ENCODE measurements at places on chromosomes 7 and 10.

GRCh38 chr7:44077061-44077460 lies 5.3 kb downstream of the POLM start:
- no peak for DNase-seq

- DNase-seq: no peak
Observed at GRCh38 chr7:125316466-125316865, 386.8 kb upstream of the POT1 start.

DNA sequence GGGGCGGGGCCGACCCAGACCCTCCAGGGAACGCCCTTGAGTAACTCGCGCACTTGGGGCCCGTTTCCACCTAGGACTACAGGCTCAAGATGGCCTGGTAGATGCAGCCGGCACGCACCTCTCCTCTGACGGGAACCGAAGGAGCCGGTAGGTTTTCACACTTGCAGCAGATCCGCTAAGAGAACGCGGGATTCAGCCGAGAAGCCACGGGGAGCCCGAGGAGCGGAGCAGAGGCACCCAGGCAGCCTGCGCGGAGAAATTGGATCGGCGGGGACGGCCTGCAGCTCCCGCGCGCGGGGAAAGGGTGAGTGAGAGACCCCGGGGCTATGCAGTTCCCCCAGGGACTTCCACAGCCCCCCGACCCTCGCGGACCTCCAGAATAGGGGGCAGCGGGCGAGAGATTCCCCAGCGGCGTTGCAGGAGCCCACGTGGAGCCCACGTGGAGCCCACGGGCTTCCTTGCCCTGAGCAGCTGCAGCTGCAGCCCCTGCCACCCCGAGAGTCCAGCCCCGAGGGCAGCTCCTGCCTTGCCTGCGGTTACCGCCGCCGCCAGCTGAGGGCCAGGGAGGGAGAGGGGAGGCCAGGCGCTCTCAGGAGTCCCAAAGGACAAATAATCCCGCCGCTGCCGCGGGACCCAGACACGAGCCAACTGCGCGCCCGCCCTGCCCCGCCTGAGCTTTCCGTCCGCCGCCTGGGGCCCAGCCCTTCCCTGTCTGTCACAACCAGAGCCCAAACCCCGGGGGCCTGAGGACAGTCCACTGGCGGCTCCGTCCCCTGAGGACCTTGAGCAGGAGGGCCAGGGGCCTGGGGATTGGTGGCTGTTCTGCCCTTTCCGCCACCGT lies 13.1 kb downstream of the IFT22 start:
- no peak for DNase-seq

DNA sequence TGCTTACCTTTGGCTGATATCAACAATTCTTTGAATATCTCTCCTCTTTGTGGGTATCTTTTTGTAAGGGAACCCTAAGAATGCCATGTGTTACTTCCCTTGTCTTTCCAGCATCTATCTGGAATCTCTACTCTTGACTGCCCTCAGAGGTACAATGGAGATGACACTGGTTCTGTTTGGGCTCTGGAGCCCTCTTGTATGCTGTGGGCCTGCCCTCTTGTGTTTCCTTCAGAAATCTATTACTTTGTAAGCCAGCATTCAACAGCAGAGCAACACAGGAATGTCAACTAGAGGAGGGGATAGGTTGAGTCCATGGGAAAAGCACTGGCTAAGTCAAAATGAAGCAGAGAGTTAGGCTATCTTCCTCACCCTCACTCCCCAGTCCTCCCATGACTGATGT lies 142.3 kb downstream of the XPNPEP1 start:
- no peak for DNase-seq

GRCh38 chr10:113720386-113720785 lies 31.1 kb upstream of the PLEKHS1 start:
- DNase-seq: no peak

GRCh38 chr10:77390481-77390891 lies 247.1 kb downstream of the KCNMA1 start:
- no peak for DNase-seq

DNA sequence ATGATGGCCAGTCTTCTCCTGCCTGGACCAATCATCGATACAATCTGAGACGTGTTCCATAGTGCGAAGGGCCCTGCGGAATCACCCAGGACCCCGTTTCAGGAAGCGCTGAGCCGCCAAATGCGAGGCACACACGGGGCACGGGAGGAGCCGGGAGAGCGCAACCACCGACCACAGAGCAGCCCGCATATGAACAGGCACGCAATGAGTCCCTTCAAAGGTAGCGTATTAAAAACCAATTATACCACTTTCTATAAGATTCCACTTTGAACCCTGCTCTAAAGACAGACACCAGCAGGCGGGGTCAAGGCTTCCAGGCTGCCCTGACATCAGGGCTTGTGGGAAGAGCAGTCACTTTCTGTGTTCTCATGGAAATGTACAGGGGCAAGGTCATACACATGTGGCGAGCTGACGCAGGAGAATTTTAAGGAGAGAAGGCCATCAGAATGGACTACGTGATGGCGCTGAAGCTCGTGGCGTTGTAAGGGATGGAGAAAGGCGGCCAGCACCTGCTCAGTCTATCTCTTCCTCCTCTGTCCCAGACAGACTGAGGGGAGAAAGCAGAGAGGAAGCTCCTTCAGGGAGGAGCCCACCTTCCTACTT lies 46.2 kb downstream of the AMZ1 start:
- no peak for DNase-seq

GRCh38 chr10:16009785-16010184 lies 149.5 kb upstream of the MINDY3 start:
- DNase-seq: no peak

GRCh38 chr7:78218051-78218450 lies 419.5 kb downstream of the PHTF2 start:
- DNase-seq: no peak

GRCh38 chr10:112851588-112852211 lies 98.3 kb upstream of the TCF7L2 start:
- no peak for DNase-seq

DNA sequence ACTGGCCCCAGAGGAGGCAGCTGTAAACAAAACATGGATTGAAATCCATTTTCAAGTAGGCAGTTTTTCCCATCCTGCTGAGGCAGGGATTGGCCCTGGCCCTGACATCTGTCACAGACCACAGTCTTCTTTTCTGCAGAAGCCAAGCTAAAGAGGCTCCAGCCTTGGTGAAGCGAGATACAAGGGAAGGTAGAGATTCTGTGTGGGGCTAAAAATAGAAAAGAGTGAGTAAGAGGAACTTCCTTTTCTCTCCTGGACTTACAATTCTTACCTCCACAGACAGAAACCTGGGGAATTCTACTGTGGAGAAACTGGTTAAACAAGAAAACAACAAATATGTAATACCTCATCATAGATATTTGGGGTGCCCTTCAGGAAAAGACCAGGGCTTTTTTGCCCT lies 624.8 kb upstream of the FZD8 start:
- no peak for DNase-seq

GRCh38 chr10:1003884-1004670 lies 15.8 kb downstream of the GTPBP4 start:
- no peak for DNase-seq

GRCh38 chr10:58433066-58433465 lies 47.9 kb downstream of the TFAM start:
- DNase-seq: no peak

DNA sequence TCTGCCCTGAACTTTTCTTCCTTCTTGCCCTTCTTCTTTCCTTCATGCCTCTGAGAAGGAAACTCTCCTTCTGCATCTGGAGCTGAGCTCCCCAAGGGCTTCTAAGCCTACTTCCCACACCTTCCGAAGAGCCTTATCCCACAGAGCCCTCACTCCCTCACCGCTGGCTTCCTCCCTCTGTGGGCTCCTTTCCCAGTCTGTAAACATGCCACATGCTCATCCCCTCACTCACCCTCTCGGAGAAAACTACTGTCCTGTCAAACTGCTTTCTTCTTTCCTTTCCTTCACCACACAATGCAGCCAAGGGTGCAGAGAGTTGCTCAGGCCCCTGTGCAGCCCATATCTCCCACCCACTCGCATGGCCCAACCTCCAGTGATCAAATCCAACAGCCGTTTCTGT lies 18.1 kb downstream of the ANKRD16 start:
- no peak for DNase-seq

DNA sequence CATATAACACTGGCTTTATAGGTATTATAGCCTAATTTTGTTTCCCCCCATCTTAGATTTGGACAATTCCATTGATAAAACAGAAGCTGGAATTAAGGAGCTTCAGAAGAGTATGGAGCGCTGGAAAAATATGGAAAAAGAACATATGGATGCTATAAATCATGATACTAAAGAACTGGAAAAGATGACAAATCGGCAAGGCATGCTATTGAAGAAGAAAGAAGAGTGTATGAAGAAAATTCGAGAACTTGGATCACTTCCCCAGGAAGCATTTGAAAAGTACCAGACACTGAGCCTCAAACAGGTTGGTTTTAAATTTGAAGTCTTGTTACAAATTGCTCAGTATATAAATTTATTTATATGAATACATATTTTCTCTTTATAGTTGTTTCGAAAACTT lies 34.1 kb downstream of the SMC3 start:
- DNase-seq: no peak

- DNase-seq: no peak
Observed at GRCh38 chr7:80311313-80311712, 176.7 kb downstream of the GNAI1 start.
